ENCODE measurements at places on chromosomes 2 and 18. TPM values are rescaled to one million over a fixed set of nuclear protein-coding genes. Genes with fewer than 3 reads are reported as not detected.
A peak's percentile ranks its signal among the peaks of the same experiment; 100 is the strongest.

DNA sequence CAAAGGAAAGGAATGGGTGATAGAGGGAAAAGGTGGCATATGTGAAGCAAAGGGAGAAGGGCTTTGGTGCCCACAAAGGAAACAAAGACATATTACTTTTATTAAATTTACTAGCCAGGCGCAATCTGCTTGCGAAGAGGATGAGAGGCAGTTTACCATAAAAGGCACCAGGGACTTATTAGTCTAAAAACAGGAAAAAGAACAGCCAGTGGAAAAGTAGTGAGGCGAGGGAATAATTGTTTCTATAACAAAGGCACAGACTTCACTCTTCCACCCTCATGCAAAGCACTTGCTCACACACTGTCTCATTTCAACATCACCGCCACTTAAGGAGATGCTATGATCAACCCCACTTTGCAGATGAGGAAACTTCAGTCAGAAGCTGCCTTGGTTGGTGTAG is 210.5 kb downstream of the ALPK2 start:
- no peaks in the 10 kb centered on the region for H3K4me1 ChIP-seq
- H3K27me3 ChIP-seq = no peaks in the 10 kb centered on the region
- DNase-seq = no peak

GRCh38 chr18:25370391-25370790 is 18.4 kb upstream of the ZNF521 start:
- H3K27ac ChIP-seq = no peak overlapping the region
- no peaks in the 10 kb centered on the region for H3K4me1 ChIP-seq
- no peaks in the 10 kb centered on the region for H3K36me3 ChIP-seq
- no peak overlapping the region for H3K4me3 ChIP-seq
- H3K27me3 ChIP-seq = no peaks in the 10 kb centered on the region
- DNase-seq = no peak

GRCh38 chr2:174499371-174499770 is 12.5 kb upstream of the GPR155 start:
- no peaks in the 10 kb centered on the region for H3K27me3 ChIP-seq
- no peak overlapping the region for H3K4me3 ChIP-seq
- no peaks in the 10 kb centered on the region for H3K36me3 ChIP-seq

- H3K27me3 ChIP-seq = no peaks in the 10 kb centered on the region
- H3K4me3 ChIP-seq = no peak overlapping the region
- no peaks in the 10 kb centered on the region for H3K36me3 ChIP-seq
- no peaks in the 10 kb centered on the region for H3K4me1 ChIP-seq
- DNase-seq = no peak
Measured at GRCh38 chr2:67234440-67234839, 162.7 kb upstream of the ETAA1 start.

TAF4B gene
- total RNA-seq = 7.5 TPM

- no peaks in the 10 kb centered on the region for H3K27me3 ChIP-seq
- no peaks in the 10 kb centered on the region for H3K4me1 ChIP-seq
- DNase-seq = no peak
- H3K27ac ChIP-seq = no peak overlapping the region
- no peak overlapping the region for H3K4me3 ChIP-seq
- H3K36me3 ChIP-seq = no peaks in the 10 kb centered on the region
Measured at GRCh38 chr2:206846981-206847834, 81.8 kb downstream of the FASTKD2 start.

DNA sequence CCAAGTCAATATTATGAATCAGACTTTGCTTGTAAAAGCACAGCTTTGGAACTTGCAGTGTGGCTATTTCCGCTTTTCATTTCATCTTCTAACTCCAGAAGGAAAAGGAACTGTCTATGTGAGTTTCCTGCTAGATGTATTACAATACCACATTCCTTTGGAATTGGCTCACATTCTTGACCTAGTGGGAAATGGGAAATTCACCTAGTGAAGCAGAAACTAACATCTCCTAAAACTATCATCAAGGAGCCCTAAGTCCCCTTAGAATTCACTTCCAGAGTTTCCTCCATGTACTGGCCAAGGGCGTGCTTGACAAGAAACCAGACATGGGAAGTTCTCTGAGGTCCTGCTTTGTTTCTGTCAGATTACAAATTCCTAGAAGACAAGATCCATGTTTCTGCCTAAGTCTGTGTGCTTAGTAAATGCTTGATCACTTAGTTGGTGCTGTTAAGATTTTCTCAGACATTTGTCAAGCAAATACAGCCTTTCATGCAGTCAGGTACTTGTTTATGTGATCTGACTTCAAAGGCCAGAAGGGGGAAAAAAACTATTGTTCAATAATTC is 275.7 kb upstream of the FN1 start:
- peak overlapping the region; percentile 9 for H3K27ac ChIP-seq
- DNase-seq = no peak
- H3K4me1 ChIP-seq = no peaks in the 10 kb centered on the region
- no peaks in the 10 kb centered on the region for H3K36me3 ChIP-seq
- H3K4me3 ChIP-seq = no peak overlapping the region

DNA sequence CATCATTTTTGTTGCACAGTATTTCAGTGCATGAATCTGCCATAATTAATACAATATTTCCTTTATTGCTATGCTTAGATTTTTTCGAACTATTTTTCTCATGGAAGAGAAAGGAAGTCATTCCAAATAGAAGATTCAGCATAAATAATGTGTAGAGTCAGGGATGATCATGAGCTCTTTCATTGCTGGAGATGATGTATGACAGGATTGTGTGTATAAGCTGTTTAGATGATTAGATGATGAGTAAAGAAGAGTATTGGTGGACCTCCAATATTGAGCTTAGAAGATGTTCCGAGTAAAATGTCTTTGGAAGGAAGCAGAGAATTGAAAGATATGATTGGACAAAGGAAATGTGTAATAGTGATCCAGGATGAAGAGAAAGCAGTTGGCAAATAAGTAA is 364.5 kb downstream of the PARD3B start:
- H3K4me3 ChIP-seq = no peak overlapping the region
- H3K27me3 ChIP-seq = no peaks in the 10 kb centered on the region
- no peaks in the 10 kb centered on the region for H3K4me1 ChIP-seq

XDH gene
- 0.19 TPM for total RNA-seq

FER1L5 gene
- 0.05 TPM for total RNA-seq

DNA sequence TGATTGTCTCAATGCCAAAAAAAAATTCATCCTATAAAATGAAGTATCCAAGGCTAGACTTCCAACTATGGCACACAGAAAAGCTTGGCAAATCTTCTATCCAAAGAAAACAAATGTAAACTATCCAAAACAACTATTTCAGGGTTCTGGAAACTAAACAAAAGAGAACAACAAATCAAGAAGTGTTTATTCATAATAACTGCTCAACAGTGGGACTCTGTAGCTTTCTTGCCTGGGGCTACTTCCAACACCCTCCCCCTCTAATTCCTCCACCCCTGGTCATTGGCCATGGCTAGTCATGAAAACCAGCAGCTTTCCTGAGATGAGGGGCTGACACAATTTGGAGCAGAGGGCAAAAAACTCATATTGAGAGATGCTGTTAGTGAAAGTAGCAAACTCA is 107.0 kb downstream of the EXOC6B start:
- DNase-seq = no peak
- H3K36me3 ChIP-seq = no peaks in the 10 kb centered on the region
- no peaks in the 10 kb centered on the region for H3K4me1 ChIP-seq
- H3K4me3 ChIP-seq = no peak overlapping the region
- H3K27ac ChIP-seq = no peak overlapping the region
- H3K27me3 ChIP-seq = no peaks in the 10 kb centered on the region

- no peaks in the 10 kb centered on the region for H3K27me3 ChIP-seq
- no peaks in the 10 kb centered on the region for H3K4me1 ChIP-seq
- no peaks in the 10 kb centered on the region for H3K36me3 ChIP-seq
- no peak overlapping the region for H3K4me3 ChIP-seq
- no peak for DNase-seq
Measured at GRCh38 chr2:30930716-30931115, 123.5 kb upstream of the CAPN13 start.

PPM1B gene
- 36.3 TPM for total RNA-seq

- H3K4me3 ChIP-seq = no peak overlapping the region
- H3K27me3 ChIP-seq = no peaks in the 10 kb centered on the region
- DNase-seq = no peak
- H3K27ac ChIP-seq = no peak overlapping the region
- H3K36me3 ChIP-seq = no peaks in the 10 kb centered on the region
Measured at GRCh38 chr2:100704711-100705110, 115.2 kb upstream of the NPAS2 start.

CYTIP gene
- total RNA-seq = 71.6 TPM

- no peaks in the 10 kb centered on the region for H3K36me3 ChIP-seq
- no peaks in the 10 kb centered on the region for H3K27me3 ChIP-seq
- no peak overlapping the region for H3K27ac ChIP-seq
- H3K4me3 ChIP-seq = no peak overlapping the region
- H3K4me1 ChIP-seq = no peaks in the 10 kb centered on the region
Measured at GRCh38 chr18:36843784-36844183, 14.9 kb downstream of the KIAA1328 start.

DNA sequence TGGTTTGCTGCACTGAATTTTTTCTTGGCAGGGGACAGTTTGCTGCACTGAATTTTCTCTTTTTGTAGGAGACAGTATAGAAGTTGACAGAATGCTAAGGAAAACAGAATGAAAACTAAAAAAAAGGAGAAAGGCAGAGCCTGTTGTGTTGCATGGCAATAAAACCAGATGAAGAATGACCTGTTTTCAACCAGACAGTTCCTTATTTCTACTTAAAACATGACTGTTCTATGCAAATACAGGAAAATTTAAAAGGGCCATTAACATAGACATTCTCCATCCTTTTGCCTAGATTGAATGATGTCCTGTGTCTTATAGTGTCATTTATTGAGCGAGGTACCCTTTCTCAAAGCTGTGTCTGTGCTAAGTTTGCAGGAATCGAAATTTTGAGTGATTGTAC is 33.3 kb downstream of the ABI2 start:
- H3K27me3 ChIP-seq = no peaks in the 10 kb centered on the region
- H3K4me1 ChIP-seq = peaks cover 3% of the 10 kb centered on the region
- H3K4me3 ChIP-seq = no peak overlapping the region
- H3K27ac ChIP-seq = no peak overlapping the region

DNA sequence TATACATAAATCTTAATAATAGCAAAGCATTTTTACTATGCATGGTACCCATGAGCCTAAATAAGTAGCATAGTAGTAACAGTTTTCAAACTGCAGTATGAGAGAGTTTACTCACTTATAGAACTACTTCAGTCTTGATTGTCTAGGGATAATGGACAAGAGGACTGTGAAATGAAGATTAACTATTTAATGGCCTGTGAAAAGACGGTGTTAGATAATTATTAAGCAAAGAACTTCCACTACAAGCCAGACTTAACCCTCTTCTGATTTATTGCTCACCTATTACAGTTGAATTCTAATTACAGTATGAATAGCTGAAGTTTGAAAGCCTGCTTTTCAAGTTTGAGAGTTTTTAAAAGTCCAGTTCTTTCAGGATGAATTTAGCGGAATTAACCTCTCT is 18.9 kb downstream of the PIK3C3 start:
- no peaks in the 10 kb centered on the region for H3K27me3 ChIP-seq
- H3K4me1 ChIP-seq = no peaks in the 10 kb centered on the region
- no peak overlapping the region for H3K4me3 ChIP-seq
- H3K27ac ChIP-seq = no peak overlapping the region
- peaks cover 9% of the 10 kb centered on the region for H3K36me3 ChIP-seq
- no peak for DNase-seq

DNA sequence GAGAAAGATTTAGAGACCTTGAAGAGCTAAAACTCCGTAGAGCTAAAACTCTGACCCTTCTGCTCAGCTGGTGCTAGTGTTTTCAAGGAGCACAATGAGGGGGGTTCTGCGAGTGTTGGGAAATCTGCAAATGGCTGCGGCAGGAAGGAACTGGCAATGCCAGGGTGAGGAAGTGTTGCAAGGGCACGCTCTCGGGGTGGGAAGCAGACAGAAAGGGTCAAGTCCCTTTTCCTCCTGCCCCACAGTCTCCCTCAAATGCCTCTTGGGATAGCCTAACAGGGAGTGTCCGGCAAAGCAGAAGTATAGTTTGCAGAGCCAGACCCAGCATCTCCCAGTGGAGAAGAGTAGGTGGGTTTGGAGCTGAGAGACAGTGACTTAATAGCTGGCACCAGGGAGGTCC is 60.5 kb downstream of the NCAPH start:
- peaks cover 3% of the 10 kb centered on the region for H3K4me1 ChIP-seq
- H3K27ac ChIP-seq = no peak overlapping the region
- no peak overlapping the region for H3K4me3 ChIP-seq
- no peaks in the 10 kb centered on the region for H3K36me3 ChIP-seq
- no peak for DNase-seq
- H3K27me3 ChIP-seq = no peaks in the 10 kb centered on the region

- H3K4me1 ChIP-seq = no peaks in the 10 kb centered on the region
- H3K36me3 ChIP-seq = no peaks in the 10 kb centered on the region
- H3K27ac ChIP-seq = no peak overlapping the region
- H3K4me3 ChIP-seq = no peak overlapping the region
- H3K27me3 ChIP-seq = no peaks in the 10 kb centered on the region
- DNase-seq = no peak
Measured at GRCh38 chr18:2150566-2150965, 420.7 kb downstream of the METTL4 start.

TMEM37 gene
- total RNA-seq = 0.52 TPM
